ENCODE measurements at places on chromosomes 7 and 10. TPM values are rescaled to one million over a fixed set of nuclear protein-coding genes. Genes with fewer than 3 reads are reported as not detected.

The FUOM gene
- 21.2 TPM for total RNA-seq

The GJD4 gene
- not detected for total RNA-seq

The TAS2R41 gene
- not detected for total RNA-seq

The STOX1 gene
- 0.46 TPM for total RNA-seq

The CCDC146 gene
- 4.3 TPM for total RNA-seq

The INHBA gene
- total RNA-seq = 70.2 TPM

The NCF1 gene
- 32.8 TPM for total RNA-seq

The ENTPD1 gene
- total RNA-seq = 64.6 TPM

GRCh38 chr10:48699011-48699627 is 14.4 kb downstream of the WDFY4 start:
- no peaks in the 10 kb centered on the region for H3K27me3 ChIP-seq
- no peak overlapping the region for H3K4me3 ChIP-seq
- no peaks in the 10 kb centered on the region for H3K36me3 ChIP-seq
- H3K27ac ChIP-seq = no peak overlapping the region
- peaks cover 4% of the 10 kb centered on the region for H3K4me1 ChIP-seq

DNA sequence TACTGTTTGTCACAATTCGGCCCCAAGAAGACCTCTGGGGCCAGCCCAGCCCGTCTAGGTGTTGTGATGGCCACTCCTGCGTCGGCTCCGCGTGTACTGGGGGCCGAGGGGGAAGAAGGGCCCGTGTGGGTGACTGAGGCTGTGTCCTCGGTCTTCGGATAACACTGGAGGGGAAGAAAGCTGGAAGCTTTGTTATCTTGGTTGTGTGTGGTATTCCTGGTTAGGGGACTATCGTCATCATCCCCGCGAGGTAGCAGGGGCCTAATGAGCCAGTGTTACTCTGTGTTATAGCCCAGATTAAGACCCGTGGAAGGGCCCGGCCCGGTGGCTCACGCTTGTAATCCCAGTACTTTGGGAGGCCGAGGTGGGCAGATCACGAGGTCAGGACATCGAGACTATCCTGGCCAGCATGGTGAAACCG is 854 bp downstream of the MTG1 start:
- no peaks in the 10 kb centered on the region for H3K27me3 ChIP-seq
- peak overlapping the region; percentile 91 for H3K4me3 ChIP-seq
- DNase-seq = peak; percentile 61
- peaks cover 39% of the 10 kb centered on the region for H3K36me3 ChIP-seq

GRCh38 chr7:150450491-150451001 is at the start of gene GIMAP8:
Gene GIMAP8 (plus strand): TSS chr7:150450630. CDS start chr7:150466699, 16,069 bp downstream.
- peak within 1 kb of the TSS; percentile 87 for H3K27ac ChIP-seq
- H3K4me3 ChIP-seq = peak within 1 kb of the TSS; percentile 58
- H3K4me1 ChIP-seq = peaks cover 12% of the 10 kb centered on the region
- no peaks in the 10 kb centered on the region for H3K27me3 ChIP-seq
- H3K36me3 ChIP-seq = no peaks in the 10 kb centered on the region

GRCh38 chr7:37039131-37039749 is 314.9 kb upstream of the AOAH start:
- no peak for DNase-seq
- no peaks in the 10 kb centered on the region for H3K36me3 ChIP-seq
- no peaks in the 10 kb centered on the region for H3K4me1 ChIP-seq
- H3K27me3 ChIP-seq = no peaks in the 10 kb centered on the region
- H3K4me3 ChIP-seq = no peak overlapping the region

DNA sequence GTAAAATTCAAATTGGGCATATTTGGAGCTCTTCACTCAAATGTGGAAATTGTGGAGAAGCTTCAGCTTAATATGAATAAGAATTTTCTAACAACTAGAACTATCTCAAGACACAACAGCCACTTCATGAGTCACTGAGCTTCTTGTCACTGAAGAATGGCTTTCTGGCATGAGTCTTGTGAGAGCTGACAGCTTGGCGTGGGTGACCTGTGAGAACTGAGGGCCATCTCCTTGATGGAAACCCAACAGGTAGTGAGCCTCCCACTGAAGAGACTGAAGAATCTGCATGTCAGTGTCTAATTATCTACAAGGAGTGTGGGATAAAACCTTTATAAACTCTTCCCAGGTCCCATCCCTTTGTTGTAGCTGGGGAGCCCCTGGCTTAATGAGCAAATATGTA is 66.0 kb downstream of the CLEC2L start:
- H3K27me3 ChIP-seq = no peaks in the 10 kb centered on the region
- no peak overlapping the region for H3K27ac ChIP-seq
- DNase-seq = no peak

DNA sequence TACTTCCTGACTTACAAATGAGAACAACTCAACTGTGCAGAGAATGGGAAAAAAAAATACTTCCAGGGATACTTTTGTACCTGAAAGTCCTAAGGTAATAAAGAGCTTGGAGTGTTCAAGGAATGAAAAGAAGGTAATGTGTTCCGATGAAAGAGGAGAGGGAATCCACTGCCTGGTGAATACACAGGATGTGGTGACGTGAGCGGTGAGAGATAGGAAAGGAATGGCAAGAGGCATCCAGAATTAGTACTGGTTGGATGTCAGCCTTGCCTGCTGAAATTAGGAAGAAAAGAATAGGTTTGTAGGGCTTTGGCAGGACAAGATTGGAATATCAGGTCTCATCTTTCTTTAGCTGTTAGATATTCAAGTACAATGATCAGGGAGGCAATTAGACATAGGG is 347.7 kb downstream of the POM121L12 start:
- no peaks in the 10 kb centered on the region for H3K4me1 ChIP-seq
- no peaks in the 10 kb centered on the region for H3K36me3 ChIP-seq
- H3K27ac ChIP-seq = no peak overlapping the region

DNA sequence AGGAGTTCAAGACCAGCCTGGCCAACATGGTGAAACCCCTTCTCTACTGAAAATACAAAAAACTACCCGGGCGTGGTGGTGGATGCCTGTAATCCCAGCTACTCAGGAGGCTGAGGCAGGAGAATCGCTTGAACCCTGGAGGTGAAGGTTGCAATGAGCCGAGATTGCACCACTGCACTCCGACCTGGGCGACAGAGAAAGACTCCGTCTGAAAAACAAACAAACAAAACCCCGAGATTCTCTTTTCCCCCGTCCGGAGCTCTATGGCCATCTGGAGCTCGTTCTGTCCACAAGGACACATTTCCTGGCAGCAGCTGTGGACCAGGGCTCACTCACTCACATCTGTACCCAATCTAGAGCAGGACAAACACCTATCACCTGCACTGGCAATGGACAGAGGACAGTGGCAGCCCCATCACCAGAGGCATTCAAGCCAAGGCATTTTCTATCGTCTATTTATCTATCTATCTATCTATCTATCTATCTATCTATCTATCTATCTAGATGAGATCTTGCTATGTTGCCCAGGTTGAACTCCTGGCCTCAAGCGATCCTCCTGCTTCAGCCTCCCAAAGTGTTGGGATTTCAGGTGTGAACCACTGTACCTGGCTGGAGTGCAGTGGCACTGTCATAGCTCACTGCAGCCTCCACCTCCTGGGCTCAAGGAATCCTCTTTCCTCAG is 167.1 kb upstream of the TNRC18 start:
- peaks cover 32% of the 10 kb centered on the region for H3K4me1 ChIP-seq

DNA sequence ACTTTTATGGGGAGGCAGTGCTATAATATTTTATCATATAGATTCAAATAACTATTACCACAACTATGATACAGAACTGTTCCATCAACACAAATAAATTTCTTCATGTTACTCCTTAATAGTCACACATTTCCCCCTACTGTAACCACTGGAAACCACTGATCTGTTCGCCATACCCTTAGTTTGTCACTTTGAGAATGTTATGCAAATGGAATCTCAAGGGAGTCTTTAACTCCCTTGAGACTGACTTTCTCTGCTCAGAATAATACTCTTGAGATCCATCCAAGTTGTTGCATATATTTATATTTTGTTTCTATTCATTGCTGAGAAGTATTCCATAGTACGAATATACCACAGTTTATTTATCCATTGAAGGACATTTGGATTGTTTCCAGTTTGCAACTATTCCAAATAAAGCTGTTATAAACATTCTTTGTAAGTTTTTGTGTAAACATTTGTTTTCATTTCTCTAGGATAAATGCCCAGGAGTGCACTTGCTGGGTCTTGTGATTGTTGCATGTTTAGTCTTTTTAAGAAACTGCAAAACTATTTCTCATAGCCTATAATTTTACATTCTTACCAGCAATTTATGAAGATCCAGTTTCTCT is 19.7 kb upstream of the PON2 start:
- no peak for DNase-seq
- no peaks in the 10 kb centered on the region for H3K36me3 ChIP-seq
- H3K4me3 ChIP-seq = no peak overlapping the region
- H3K27ac ChIP-seq = no peak overlapping the region
- no peaks in the 10 kb centered on the region for H3K27me3 ChIP-seq
- no peaks in the 10 kb centered on the region for H3K4me1 ChIP-seq

- H3K27ac ChIP-seq = no peak overlapping the region
- H3K36me3 ChIP-seq = no peaks in the 10 kb centered on the region
Observed at GRCh38 chr7:90706072-90706716, 110.1 kb downstream of the CDK14 start.

All from upper lobe of right lung (tissue), 1 donor.